NCI-H748 treated with DMSO at 0.1 percent for 48 hours (cell line): ENCODE measurements at places on chromosomes 12 and 14.

- DNase-seq, result no peak
Observed at GRCh38 chr12:46108721-46109120, 118.3 kb upstream of the SCAF11 start.

DNA sequence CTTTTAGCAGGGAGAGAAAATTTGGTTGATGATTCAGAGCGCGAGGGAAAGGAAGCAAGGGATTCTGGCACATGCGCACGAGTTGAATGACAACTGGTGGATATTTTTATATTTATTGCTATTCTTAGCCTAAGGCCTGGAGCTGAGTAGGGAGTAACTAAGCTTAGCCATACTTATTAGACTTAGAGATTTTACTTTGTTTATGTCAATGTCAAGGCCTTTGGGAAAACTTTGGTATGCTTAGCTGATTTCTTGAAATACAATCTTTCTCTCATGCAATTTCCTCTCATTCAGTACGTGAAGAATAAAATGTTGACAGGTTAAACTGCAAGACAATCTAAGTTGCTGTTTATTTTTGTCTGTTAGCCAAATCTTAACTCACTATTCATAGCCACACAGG lies 101.1 kb downstream of the CRADD start:
- no peak for DNase-seq

- DNase-seq, result no peak
Observed at GRCh38 chr12:11624116-11624515, 25.4 kb upstream of the ETV6 start.

DNA sequence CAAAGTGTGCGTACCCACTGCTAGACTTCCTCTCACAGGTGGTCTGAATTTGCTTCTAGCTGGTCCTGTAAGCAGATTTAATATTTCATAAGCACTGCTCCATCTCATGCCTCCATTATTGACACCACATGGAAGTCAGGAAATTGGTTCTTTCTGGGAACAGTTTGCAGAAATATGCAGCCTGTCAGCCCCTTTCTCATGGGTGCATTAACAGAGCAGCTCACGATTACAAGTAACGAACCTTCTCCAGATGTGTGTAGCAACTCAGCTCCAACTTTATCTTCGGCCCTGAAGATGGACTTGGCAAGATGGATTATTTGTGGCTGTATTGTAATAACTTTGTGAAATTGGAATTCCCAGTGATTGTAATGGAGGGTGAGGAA lies 214.5 kb upstream of the DDHD1 start:
- no peak for DNase-seq

- DNase-seq, result peak; percentile 97
Observed at GRCh38 chr12:58502226-58502625, 418.1 kb downstream of the LRIG3 start.

DNA sequence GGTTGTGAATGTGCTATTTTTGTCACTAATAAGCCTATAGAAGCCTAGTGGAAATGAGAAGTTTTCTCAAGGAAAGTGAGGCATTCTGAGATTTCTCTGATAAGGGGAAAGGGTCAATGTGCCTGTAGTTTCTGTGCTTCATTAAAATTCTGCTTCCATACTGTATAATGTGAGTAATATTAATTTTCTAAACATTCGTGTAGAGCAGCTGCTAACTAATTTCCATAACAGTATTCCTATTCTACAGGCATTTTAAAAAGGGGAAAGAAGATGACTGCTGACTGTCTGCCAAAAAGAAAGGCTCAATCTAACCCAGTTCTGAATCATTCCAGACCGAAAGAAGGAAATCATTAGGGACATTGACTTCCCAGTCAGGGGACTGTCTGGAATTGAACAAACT lies 293.3 kb upstream of the TMPO start:
- no peak for DNase-seq

GRCh38 chr14:23103581-23103980 lies 1.2 kb downstream of the CIROP start:
- no peak for DNase-seq

DNA sequence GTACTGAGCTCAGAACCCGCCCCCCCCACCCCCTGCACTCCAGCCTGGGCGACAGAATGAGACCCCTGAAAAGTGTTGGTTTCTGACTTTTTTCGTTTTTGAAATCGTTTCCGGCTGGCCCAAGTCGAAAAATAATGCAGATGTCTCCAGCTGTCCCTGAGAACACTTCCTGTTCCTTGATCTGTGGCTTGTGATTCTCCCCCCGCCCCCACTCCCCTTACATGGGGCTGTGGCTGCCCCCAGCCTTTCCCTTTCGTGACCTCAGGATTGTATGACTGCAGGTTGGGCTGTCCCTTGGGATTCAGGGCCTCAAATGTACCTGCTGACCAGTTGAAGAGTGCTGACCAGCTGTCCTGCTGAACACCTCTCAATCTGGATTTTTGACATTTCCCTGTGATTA lies 34.1 kb downstream of the NOC4L start:
- DNase-seq, result no peak

- no peak for DNase-seq
Observed at GRCh38 chr12:89779090-89779489, 70.5 kb upstream of the ATP2B1 start.

DNA sequence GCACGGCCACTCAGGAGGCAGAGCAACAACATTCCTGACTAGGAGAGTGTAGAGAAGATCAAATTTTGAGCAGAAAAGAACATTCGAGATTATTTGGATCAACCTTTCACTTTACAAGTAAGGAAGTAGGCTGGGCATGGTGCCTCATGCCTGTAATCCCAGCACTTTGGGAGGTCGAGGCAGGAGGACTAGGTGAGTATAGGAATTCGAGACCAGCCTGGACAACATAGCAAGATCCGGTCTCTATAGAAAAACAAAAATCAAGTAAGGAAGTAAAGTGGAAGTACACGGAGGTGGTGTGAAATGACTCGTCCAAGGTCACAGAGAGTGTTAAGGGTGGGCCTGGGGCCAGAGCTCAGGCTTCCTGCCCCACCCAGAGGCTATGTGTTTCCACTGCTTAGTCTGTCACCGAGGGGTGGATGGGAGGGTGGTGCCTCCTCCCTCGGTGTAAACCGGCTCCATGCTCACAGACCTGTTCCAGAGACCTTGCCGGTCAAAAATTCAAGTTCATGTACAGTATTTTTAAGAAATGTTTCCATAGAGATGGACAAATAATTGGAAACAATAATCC lies 51.9 kb downstream of the MAP1LC3B2 start:
- no peak for DNase-seq

GRCh38 chr14:34937442-34937841 lies 45.4 kb upstream of the SRP54 start:
- DNase-seq, result no peak

GRCh38 chr12:38771871-38772270 lies 133.5 kb downstream of the CPNE8 start:
- DNase-seq, result no peak

DNA sequence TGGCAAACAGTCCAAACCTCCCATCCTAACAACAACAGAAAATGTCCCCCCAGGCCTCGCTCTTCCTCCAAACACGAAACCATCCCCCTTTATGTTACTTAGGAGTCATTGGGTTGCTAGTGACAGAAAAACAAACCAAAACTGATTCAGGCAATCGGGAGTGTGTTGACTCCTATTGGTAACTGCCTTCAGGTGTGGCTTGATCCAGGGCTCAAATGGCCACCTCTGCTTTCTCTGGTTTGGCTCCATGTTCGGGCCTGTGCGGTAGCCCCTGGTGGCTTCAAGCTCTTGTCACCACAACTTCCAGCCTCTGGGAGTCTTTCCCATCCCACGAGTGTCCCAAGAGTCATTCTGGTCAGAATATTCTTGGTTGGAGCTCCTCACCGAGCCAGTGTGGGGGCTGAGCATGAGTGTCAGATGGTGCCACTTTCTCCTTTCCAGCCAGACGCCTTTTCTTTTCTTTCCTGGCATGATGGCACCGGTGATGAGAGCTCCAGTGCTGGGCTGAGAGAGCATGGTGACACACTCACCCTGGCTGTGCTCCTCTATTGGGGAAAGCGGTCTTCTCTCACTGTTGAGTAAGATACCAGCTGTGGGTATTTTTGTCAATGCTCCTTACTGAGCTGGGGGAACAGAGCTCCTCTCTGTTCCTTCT lies 38.6 kb downstream of the NOC4L start:
- no peak for DNase-seq

- no peak for DNase-seq
Observed at GRCh38 chr14:89445273-89445973, 28.4 kb upstream of the FOXN3 start.

DNA sequence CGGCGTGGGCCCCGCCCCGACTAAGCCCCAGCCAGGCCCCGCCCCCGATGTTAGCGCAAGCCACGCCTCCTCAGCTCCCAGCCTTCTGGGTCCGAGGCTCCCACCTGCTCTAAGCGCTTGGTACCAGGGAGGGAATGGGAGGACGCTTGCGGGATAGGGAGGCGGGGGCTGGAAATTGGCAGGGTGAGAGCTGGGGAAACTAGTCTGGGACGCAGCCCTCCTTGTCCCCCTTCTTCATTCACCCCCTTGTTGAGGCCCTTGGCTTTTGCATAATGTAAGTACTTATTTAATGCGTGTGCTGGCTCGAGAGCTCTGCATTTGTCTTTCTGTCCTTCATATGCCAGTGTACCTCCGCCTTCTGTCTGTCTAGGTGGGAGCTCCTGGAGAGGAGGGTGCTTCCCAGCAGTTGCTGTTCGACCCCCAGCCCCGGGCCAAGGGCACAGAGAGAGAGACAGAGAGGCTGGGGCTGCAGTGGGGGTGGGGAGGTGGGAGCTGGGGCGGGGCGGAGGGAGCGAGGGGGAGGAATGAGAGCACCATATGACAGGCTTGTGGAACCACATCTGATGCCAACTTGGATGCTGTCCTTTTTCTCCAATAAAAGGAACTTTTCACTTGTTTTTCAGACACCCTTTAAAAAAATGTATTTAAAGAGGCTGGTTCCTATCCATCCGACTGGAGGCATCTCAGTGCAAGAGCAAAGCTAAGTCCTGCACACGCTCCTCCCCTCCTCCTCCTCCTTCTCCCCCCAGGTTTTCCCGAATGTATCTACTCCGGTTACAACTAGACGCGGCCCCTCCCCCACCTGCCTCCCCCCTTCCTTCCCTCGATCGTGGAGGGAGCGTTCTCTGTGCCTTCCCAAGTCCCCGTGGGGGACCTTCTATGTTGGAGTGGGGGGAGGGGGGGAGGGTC lies 25.6 kb upstream of the MAP1LC3B2 start:
- DNase-seq, result peak; percentile 63

GRCh38 chr12:120093592-120094355 lies 22.8 kb downstream of the RAB35 start:
- no peak for DNase-seq
